ENCODE measurements at places on chromosomes 4 and X. TPM values are rescaled to one million over a fixed set of nuclear protein-coding genes. Genes with fewer than 3 reads are reported as not detected.

DNA sequence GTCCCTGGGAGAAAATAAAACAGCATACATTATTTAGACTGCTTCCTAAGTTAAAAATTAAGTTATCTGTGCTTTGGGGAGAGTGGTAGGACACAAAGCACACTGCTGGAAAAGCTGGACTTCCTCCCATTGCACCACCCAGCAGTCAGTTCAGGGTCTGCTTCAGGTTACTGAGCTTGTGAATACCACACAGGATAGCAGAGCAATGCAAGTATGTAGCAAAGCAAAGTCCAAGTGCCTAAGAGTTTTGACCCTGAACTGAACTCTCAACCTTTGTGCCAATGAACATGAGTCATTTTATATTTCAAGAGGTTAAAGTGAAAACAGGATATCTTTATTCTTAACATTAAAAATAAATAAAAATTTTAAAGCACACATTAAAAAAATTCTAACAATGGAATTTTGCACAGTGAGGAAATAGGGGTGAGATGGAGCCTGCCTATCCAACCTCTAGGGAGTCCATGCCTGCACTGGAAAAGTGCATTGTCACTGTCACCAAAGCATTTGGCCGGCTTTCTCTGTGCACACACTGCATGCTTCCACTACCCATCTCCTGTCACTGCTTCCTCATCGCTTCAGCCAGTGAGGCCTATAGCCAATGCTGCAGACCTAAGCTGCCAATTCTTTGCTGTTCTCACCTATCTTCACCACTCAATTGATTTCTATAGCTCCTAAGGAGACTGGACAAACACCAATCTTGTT lies 50.9 kb downstream of the ABCG2 start:
- DNase-seq, result no peak

- DNase-seq, result no peak
Measured at GRCh38 chr4:78331965-78332364, 219.6 kb upstream of the ANXA3 start.

DNA sequence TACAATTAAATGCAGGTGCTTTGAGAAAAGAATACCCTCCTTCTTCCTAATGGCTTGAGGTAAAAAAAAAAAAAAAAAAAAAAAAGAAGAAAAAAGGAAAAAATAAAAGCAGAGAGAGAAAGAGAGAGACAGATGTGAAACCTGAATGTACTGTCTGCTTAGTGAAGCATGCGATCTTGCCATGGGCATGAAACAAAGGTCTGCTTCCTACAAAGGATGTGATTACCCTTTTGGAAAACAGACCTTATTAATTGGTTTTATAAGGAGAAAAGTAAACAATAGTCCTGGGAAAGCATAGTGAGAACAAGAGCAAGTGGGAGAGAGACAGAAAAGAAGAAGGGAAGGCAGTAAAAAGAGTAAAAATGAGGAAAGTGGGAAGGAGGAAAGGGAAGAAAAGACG lies 526.1 kb upstream of the PABPC4L start:
- no peak for DNase-seq

GRCh38 chr4:25031077-25031621 lies 403 bp upstream of the LGI2 start:
- no peak for DNase-seq

GRCh38 chrX:130245441-130245840 lies 23.3 kb downstream of the ZNF280C start:
- no peak for DNase-seq

DNA sequence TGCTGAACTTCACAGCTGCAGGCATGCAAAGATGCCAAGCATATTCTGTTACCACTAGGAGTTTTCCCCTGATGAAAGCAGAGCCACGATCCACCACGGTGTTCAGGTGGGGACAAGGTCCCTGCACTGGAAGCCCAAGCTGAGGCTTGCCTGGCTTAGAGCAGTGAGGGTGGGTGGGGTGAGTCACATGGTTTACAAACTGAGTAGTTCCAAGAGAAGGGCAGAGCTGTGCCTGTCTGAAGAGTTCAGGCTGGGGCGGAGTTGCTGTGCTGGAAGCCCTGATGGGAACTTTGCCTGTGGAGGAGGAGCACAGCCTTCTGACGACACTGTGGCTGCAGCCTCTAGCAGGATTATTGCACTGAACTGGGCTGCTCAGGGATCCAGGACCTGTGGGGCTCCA lies 45.5 kb downstream of the FAM9B start:
- peak; percentile 29 for DNase-seq

DNA sequence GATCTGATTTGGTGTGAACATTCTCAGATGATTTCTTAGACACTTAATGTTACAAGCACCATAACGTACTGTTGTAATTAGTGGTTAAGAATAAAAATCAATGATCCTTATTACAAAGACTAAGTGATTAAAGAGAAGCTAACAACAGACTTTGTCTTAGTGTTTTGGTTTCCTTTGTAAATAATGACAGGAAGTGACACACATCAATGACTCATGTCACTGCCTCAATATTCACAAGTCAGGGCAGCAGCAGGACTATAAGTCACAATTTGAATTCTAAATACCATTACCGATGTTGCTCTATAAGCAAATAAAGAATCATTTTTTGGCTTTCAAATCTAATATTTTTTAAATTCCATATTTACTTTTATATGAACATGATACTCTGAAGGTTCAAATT lies 115.8 kb upstream of the FAT4 start:
- DNase-seq, result no peak

GRCh38 chr4:105437637-105438036 lies 36.2 kb downstream of the PPA2 start:
- no peak for DNase-seq

The SPANXB1 gene
- not detected for total RNA-seq

The FGF13 gene
- total RNA-seq, result 3.3 TPM

The FSTL5 gene
- not detected for total RNA-seq

The FAM184B gene
- total RNA-seq, result not detected

The LINC00632 gene
- total RNA-seq, result 58.6 TPM

The CCKAR gene
- total RNA-seq, result not detected
